ENCODE measurements at places on chromosomes 1 and 21.

DNA sequence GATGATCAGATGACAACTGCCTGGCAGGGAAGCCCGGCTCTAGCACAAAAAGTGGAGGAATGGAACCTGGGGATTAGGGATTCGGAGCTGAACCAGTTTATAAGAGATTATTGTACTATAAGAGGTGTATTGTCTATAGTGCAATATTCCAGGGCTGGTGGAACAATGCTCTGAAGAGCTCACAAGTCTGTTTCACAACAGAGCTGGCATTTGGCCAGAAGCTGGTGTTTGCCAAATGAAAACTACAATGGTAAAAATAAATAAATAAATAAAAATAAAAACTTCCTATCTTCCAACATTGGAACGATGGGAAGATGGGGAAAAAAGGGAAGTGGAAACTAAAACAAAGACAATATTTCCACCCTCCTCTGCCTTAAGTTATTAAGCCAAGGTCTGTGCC is 73.5 kb downstream of the CHODL start:
- no peak for DNase-seq

DNA sequence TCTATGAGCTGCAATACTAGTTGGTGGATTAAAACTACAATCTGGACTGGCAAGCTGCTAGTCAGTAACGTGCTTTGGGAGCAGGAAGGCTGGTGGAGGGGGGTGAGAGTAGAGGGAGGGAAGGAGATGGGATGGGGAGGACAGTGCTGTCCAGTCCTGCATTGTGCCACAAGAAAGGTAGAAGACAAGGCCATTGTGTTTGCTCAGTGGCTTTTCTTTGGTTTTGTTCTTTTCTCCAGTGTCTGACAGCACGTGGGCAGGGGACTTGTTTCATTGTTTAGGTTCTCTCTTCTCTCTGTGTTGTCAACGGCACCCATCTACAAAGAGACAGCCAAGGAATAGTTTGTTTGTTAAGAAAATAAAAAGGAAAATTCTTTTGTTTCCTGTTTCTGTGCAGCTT is 362.8 kb upstream of the PLXNA2 start:
- DNase-seq = no peak

DNA sequence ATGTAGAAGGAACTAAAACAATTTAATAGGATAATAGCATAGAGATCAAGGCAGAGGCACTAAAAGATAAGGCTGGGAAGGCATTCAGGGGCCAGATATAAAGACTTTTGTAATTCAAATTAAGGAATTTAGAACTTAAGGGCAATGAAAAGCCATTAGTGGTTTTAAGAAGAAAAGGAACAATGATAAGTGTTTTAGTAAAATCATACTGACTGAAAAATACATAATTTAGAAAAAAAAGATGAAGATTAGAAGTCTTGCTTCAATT is 14.1 kb upstream of the RGS2 start:
- DNase-seq = no peak

DNA sequence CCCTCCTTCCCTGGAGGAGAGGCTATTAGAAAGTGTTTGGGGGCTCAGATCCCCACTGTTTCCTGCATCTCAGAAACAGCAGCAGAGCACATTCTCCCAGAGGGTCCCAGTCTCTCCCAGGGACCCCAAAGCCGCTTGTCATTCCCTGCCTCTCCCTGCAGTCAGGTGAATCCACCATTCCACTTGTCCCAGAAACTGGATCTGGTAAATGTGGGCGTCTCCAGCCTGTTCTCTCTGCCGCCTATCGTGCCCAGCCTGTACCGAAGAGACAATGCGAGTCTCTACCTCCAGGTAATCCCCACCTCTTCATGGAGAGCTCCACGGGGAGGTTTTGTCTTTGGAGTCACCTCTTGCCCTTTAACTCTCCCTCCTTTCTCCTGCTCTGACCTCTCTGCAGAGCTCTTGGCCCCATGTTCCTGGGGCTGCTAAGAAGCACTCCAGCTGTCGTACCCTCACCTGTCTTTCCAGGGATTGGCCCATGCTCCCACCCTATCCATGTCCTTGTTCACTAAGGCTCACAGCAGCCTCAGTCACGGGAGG is 26.9 kb downstream of the INAVA start:
- no peak for DNase-seq

- no peak for DNase-seq
These were observed 3.4 kb downstream of the CAPZB start for GRCh38 chr1:19481826-19482398.

- DNase-seq = no peak
These were observed 184.2 kb downstream of the MATN1 start for GRCh38 chr1:30538993-30539867.

Data from stimulated activated CD4-positive, alpha-beta T cell treated with anti-CD3 and anti-CD28 coated beads, Interleukin-1b, Interleukin-23, amount 100 ng/mL, for 24 hours (primary cell).